Activated CD4-positive, alpha-beta T cell treated with anti-CD3 and anti-CD28 coated beads, Interleukin-10, Interleukin-2, amounts not matched to agents 100 ng/mL and 50 ng/mL, durations not matched to agents 16 hours and 8 hours (primary cell): ENCODE measurements at places on chromosomes 16 and 17.

GRCh38 chr17:69567130-69567529, 152.6 kb downstream of the MAP2K6 start:
- DNase-seq, result no peak

DNA sequence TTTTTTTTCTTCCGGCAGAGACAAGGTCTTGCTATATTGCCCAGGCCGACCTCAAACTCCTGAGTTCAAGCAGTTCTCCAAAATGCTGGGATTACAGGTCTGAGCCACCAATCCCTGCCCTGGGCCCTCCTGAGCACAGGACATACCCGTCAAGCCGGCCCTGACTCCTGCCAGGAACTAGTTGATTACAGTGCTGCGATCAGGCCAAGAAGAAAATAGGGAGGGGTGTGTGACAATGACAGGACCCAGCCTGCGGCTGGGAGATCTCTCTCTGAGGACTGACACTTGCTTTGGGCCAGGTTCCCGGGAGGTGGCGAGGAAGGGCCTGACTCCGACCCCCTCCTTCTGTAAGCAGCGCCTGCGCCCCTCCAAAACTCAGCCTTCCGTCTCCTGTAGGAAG, 276.6 kb downstream of the MRTFB start:
- DNase-seq, result no peak

DNA sequence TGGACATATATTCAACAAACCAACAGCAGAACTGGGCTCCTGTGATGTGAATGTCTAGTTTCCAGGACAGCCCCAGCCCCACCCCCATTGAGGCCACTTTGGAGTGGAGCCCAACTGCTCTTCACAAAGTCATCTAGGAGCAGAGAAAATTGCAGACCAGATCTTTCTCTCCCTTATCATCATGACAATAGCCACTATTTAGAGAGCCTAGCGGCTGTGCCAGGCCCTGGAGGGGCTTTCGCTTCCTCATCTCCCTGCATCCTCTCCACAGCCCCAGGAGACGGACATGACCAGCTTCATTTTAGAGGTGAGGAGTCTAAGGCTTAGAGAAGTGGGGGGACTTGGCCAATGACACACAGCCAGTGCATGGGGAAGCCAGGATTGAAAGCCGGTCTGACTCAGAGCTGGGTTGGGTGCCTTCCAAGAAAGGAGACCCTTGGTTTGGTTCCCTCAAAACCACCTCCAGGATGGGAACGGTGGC, 1.4 kb downstream of the PRSS8 start:
- DNase-seq, result no peak

DNA sequence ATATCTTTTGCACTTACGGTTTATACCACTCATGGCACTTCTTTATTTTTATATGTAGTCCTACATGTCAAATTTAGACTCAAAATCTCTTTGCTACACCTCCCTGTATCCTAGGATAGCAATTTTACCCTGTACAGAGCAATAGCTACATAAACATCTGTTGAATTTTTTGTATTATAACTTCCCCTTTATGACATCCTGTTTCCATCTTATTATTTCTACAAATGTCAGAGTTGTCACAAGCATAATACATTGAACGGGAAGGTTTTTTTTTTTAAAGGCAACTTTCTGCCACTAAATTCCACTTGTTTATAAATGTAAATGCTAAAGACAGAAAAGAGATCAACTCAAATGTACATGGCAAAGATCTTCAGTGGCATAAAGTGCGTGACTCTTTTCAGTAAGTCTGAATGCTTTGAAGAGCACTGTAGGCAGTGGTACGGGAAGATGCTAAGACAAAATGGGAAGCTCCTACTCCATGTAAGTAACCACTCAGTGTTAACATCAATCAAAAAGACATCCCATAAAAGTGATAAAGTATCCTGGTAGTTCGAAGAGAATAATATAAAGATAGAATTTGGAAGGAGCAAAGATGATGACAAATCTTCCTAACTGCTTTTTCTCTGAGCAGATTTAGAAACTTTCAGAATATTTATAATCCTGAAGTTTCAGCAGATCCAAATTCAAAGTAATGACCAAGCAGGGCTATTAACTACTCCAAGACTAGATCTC, 26.8 kb downstream of the GNA13 start:
- DNase-seq, result no peak

DNA sequence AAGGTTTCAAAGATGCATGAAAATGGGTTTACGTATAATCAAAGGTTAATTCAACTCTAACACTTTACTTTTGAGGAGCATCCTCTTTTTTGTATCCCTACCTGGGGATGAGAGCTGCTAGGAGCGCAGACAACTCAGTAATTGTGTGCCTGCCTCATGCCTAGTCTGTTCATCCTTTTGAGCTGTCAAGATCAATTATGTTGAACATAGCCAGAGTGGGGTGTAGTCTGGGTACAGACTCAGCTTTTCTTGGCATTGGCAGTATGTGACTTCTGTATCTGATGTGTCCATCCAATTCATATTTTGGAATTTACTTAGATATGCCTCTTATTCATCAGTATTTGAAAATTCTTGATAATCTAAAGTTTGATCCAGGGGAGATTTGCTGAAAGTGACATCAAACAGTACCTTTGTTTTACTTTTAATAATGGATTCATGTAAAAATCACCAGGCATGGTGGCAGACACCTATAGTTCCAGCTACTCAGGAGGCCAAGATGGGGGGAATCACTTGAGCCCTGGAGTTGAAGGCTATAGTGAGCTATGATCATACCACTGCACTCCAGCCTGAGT, 24.1 kb downstream of the PRKCA start:
- DNase-seq, result no peak

DNA sequence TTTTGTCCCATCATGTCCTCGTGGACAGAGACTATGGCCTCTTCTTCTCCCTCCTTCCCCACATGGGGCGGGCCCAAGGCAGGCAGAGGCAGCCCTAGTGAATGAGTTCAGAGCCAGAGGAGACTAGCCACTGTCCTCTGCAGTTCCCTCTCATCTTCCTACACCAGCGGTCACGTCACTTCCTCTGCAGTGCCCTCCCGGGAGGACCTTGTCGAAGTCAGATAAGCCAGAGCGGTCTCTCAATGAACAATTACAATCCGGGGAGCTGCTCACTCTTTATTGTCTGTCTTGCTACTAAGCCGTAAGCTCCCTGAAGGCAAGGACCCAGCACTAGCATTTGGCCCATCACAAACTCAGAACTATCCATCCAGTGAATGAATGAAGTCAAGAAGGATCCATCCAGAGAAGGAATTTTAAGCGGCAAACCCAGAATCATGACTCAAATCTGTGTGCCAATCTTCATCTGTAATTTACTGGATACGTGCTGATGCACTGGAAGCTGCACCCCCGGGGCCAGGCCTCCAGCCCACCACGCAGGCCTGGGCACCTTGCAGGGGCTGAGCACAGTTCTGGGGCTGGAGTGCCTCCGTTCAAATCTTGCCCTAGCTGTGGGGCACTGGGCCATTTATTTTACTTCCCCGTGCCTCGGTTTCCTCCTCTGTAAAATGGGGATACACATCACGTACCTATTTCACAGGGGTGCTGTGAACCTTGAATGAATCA, 18.1 kb downstream of the ZNF423 start:
- no peak for DNase-seq

- DNase-seq, result no peak
Measured at GRCh38 chr16:79801646-79802045, 201.1 kb upstream of the MAF start.

- no peak for DNase-seq
Measured at GRCh38 chr16:12439399-12440227, 364.1 kb downstream of the CPPED1 start.

- no peak for DNase-seq
Measured at GRCh38 chr17:18163547-18163946, 20.1 kb upstream of the ALKBH5 start.

GRCh38 chr16:59604354-59604753, 870.2 kb upstream of the GOT2 start:
- DNase-seq, result no peak

- no peak for DNase-seq
Measured at GRCh38 chr16:29812754-29813643, 1.0 kb downstream of the PRRT2 start.

GRCh38 chr17:4512156-4513112, 13.8 kb downstream of the SPNS2 start:
- DNase-seq, result no peak

DNA sequence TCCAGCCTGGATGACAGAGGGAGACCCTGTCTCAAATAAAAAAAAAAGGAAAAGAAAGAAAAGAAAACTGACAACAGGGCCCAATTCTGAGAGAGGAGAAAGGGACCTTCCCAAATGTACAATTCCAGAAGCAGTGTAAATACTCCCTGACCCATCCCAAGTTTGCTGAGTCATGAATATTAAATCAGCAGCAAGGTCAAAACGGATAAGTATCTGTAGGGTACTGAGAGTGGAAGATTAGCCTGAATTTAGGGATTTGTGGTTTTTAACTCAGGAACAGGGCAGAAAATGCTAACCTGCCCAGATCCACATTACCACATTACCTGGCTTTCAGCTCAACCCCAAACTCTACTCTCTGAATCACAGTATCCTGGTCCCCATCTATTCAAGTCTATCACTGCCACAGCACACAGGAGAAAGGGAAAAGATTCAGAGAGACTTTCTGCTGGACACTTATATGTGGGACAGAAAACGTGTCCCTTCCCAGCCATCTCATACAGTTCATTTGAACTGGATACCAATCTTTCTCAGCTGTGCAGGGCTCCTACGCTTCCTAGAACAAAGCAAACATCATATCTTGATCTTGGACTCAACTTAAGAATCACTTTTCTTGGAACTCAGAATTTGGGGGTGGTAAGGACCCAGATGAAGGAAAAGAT, 2.9 kb downstream of the FXR2 start:
- DNase-seq, result no peak

GRCh38 chr16:82876951-82877350, 250.2 kb downstream of the CDH13 start:
- no peak for DNase-seq

- DNase-seq, result peak; percentile 48
Measured at GRCh38 chr16:35391328-35391727, 1931.9 kb downstream of the TP53TG3F start.

DNA sequence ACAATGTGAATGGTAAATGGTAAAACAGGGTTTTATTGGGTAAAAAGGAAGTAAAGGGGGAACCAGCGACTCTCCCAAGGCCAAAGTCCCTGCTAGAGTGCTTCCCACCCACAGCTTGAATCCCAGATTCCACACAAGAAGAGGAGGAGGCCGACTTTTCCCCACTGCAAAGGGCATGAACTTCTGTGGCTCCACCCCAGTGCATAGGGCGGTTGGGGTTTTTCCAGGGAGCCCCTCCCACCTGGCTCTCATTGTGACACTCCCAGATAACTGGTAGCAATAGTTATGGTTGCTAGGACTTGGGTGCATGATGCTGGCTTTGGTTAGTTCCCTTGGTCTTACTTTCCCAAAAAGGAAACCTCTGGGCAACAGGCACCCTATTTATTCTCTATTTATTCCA, 666.0 kb upstream of the CA10 start:
- no peak for DNase-seq

GRCh38 chr16:30553393-30553899, 4.7 kb downstream of the ZNF764 start:
- no peak for DNase-seq

DNA sequence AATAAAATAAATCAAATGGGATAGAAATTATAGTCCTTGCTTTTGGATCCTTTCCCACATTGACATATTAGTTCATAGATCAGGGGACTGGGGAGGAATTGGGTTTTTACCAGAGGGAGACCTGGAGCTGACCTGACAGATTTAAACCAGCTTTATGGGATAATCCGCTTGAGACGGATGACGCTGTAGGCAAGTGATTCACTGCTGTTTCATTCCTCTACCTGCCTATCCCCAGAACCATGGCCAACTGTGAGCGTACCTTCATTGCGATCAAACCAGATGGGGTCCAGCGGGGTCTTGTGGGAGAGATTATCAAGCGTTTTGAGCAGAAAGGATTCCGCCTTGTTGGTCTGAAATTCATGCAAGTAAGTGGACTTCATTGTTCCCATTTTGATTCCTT, 2.1 kb downstream of the NME1 start:
- DNase-seq, result no peak

- DNase-seq, result no peak
Measured at GRCh38 chr17:35773679-35774425, 13.2 kb downstream of the C17orf50 start.

- DNase-seq, result no peak
Measured at GRCh38 chr16:46712911-46713310, 23.5 kb downstream of the ORC6 start.

- DNase-seq, result peak; percentile 67
Measured at GRCh38 chr16:88437367-88437964, 15.6 kb upstream of the ZFPM1 start.

DNA sequence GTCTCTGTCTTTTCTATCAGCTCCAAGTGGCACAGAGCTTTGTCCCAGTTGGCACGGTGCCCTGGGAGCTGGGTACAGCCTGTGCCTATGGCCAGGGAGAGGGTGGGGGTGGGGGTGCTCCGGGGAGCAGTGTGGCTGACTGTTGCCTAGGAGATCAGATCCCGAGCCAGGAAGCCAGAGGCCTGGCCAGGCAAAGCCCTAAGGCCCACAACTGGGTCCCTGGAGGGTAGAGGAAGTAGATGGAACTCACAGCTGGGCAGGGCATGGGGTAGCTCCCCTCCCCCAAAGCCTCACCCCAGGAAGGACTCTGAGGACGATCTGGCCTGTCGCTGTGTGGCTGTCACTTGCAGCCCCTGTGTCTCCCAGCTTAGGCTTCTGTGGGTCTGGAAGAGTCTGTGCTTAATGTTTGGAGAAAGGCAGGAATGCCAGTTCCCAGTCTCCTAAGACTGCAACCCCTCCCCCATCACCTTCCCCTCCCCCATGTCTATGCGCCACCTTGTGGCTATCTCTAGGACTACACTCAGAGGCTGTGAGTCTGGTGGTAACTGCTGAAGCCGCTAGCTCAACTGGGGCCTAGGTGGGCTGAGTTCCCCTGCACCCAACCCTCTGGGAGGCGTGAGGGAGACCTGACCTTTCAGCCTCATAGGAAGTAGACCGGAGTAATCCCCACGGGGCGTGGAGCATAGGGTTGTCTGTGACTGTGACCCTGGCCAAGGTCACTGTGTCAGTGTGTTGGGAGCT, 12.6 kb downstream of the THRA start:
- DNase-seq, result peak; percentile 76

DNA sequence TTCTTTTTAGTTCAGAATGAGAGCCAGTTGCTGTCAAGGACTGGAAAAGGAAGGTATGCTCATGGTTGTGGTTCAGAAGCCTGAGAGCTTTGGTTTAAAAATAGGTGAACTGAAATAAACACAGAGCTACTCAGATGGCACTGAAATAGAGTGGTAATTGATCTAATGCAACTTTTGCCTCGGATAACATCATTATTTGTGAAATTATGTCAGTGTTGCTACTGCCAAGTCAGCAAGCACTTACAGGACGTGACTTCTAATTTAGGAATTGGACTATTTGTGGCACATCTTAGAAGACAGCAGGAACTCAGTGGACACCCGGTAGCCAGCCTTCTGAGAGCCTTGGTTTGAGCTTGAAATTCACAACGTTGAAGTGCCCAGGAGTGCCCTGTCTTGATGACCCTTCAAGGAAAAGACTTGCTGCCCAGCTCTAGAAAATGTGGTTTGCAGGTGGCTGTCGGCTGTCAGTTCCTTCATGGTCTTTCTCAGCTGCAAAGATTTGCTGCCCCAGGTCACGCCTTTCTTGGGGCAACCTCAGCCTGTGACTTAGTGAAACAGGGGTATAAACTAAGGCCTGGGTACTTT, 42.0 kb upstream of the XYLT1 start:
- DNase-seq, result no peak

GRCh38 chr16:50534556-50534955, 13.6 kb upstream of the NKD1 start:
- no peak for DNase-seq

GRCh38 chr16:88763502-88764053, 21.4 kb downstream of the PIEZO1 start:
- DNase-seq, result no peak

GRCh38 chr17:76199469-76199868, 40.8 kb downstream of the RNF157 start:
- peak; percentile 56 for DNase-seq

GRCh38 chr17:41579484-41580243, 7.0 kb downstream of the KRT14 start:
- DNase-seq, result peak; percentile 82
